ENCODE measurements at places on chromosomes 12 and 14. TPM values are rescaled to one million over a fixed set of nuclear protein-coding genes. Genes with fewer than 3 reads are reported as not detected.

The NEUROD4 gene
- not detected for total RNA-seq

The SDR9C7 gene
- not detected for total RNA-seq

The SCN8A gene
- 0.29 TPM for total RNA-seq

The KCNA5 gene
- total RNA-seq: not detected

The MMP19 gene
- 1.1 TPM for total RNA-seq
